ENCODE measurements at places on chromosomes 1 and 21.

GRCh38 chr1:39788426-39788757 is 273 bp downstream of the BMP8B start:
- DNase-seq: no peak

DNA sequence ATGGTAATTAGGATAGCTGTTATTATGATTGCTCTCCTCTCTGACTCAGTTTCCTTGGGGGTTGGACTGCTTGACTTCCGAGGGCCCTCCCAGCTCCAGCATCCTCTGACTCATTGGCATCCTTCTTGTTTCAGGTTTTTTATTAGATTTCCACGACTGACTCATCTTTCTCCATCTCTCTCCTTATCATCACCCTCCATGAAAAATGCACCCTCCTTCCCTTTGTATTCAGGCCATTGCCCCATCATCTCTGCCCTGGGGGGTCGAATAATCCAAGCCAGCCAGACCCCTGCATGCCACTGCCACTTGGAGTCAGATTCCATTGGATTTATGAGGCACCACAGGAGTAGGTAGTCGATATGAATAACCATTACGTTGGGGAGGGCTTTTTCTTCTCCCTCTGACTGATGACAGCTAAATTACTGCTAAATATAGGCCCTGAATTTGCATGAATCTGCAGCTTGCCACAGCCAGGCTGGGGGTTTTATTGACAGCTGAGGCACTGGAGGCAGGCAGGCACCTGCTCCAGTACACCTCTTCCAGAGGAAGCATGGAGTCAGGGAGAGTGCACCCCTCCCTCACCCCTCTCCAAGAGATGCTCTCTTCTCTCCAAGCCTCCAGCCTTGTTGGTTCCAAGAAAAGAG is 91.7 kb downstream of the C1orf94 start:
- no peak for DNase-seq

DNA sequence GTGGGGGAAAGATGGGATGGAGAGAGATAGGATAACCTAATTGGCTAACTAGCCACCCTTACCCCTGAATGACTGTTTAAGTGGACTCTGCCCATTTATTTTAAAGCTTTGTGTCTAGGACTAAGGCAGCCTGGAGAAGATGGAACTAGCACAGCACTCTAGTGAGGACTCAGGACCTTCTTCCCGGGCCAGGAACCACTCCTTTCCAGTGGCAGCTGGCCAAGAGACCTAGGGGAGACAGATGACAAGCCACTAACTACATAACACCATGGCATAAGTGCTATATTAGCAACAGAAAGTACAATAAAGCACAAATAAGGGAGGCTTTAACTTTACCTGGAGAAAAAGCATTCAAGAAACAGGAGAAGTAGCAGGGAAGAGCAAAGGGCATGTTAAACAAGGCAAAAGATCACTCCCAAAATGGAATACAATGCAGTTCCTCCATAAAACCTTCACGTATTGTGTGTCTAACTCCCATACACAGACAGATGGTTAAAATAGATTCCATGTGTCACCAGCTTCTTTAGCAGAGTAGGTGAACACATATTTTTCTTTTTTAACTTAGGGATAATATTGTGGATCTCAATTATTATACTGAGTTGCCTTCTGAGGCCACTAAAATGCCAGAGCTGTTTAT is 20.6 kb downstream of the CLCA1 start:
- DNase-seq: no peak

DNA sequence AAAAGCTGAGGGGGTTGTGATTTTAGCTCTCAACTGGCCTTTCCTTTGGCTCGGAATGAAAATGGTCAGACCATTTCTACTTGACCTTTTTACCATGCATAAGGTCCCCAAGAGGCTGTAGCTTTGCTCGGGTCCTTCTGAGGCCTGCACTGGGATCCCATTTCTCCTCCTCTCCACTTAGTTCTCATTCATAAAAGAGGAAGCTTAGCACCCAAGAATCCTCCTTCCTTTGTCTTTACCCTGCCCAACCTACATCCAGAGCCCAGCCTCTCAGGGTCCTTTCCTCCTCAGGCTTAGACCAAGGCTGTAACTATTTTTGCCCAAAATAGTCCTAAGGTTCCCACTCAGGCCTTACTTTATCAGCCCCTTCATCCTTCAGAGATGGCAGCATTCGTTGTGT is 6.0 kb upstream of the SLC27A3 start:
- DNase-seq: no peak

- no peak for DNase-seq
Observed at GRCh38 chr1:111852261-111852721, 96.6 kb downstream of the DDX20 start.

DNA sequence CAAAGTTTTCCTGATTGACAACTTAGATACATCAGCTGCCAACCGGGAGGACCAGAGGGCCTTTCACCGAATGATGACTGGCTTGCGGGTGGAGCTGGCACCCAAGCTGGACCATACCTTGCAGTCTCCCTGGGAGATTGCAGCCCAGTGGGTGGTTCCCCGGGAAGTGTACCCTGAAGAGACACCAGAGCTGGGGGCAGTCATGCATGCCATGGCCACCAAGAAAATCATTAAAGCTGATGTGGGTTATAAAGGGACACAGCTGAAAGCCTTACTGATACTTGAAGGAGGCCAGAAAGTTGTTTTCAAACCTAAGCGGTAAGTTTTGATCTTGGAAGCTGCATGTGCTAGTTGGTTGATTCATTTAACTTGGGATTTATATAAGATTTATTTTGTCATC is 18.2 kb downstream of the FAM20B start:
- DNase-seq: no peak

DNA sequence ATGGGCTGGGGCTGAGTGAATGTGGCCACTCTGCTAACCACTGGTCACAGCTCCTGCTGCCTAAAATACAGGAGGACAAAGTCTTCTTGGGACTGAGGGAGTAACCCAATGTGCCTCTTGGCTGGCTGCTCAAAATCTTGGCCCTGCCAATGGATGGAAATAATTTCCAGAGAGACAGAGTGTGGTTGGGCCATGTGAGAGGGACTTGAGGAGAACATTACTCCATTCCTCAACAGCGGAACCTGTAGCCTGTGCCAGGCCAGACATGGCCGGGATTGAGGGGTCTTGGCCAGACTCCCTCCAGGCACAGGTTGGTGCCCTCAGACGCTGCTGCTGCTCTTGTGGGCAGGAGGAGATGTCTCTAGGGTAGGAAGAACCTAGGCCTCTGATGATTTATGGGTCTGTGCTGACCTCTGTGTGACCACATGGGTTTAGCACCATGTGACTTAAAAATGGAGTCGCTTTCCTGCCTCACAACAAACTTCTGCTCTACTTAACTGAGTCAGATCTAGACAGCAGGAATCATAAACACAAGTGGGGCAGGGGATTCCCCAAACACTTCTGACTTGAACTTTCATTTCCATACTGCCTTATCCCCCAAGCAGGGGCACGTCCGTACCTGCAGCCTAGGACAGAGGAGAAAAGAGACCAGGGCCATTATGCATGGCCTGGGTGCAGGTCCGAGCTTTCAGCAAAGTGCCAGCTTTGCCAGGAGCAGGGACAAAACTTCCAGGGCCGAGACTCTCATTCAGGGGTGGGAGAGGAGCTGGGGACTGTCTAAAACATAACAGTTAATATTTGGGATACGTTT is 79.2 kb downstream of the CD34 start:
- DNase-seq: no peak

DNA sequence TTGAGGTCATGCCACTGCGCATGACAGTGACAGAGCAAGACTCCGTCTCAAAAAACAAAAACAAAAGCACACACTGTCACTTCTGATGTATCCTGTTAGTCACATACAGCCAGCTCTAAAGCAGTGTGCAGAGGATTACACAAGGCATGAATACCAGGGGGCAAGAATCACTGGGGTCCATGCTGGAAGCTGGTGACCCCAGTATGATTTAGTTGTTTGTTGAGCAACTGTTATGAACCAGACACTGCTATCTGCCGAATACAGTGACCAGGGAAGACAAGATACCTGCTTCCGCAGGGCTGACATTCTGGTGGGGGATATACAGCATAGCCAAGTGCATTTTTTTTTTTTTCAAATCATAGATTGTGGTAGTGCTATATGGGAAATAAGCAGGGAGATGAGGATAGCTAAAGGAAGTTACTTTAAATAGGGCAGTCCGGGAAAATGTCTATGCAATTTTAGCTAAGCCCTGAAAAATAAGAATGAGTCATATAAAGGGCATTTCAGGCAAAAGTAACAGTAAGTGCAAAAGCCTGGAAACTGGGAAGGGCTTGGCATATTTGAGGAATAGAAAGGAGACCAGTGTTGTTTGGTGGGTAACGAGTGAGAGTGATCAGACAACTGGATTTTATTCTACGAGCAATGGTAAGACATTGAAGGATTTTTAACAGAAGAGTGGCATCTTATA is 69.7 kb downstream of the ADSS2 start:
- no peak for DNase-seq

GRCh38 chr1:39996396-39997004 is 41.6 kb downstream of the MFSD2A start:
- DNase-seq: no peak

- DNase-seq: no peak
Observed at GRCh38 chr1:31800674-31800967, 15.2 kb downstream of the SPOCD1 start.

DNA sequence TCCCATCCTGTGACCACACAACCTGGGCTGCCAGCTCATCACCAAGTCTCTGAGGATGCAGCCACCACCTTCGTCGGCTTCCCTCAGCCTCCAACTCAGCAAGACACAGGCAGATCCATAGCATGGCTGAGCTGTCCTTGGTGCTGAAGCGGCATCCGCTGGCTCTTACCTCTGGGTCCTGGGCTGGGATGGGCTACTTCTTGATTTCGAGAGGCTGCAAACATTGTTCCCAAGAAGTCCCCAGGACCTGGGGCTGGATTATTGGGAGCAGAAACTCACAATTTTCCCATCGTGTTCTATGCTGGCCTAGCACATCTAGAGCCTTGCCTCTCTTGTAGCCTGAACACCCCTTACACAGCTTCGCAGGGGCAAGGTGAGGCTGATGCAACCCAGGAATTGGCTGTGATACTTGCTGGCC is 24.9 kb upstream of the C1QA start:
- no peak for DNase-seq

DNA sequence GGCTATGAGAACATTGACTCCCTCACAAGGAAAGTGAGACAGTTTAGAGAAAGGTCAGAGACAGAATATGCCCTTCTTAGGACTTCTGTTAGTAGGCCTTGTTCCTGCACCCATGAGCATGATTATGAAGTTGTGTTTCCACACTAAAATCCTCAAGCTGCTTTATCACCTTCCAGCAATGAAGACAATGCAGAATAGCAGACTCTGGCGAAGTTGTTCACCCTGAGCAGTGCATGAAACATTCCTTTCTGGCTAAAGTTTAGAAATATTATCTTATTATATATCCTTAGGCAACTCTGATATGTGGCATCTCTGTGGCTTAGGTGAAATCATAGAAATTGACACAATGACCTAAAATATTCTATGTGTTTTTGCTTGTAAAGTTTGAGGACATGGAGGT is 13.9 kb upstream of the OR2G2 start:
- no peak for DNase-seq

DNA sequence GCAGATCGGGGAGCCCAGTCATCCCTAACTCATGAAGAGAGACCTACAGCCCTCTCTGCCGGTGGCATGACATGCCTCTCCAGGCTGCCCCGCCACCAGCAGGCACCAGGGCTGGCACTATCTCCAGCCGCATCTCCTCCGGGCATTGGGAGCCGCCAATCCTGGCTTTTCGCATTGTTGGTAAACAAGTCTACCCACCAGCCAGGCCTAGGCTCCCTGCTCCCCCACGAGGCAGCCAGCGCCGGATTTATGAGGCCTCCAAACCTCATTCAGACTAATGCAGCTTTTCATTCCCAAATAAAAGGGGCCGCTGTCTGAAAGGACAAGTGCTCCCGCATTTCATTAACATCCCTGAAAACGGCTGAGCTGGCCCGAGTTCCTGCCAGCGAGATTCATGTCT is 3.4 kb upstream of the GRIK3 start:
- DNase-seq: no peak

GRCh38 chr1:163182330-163182949 is 20.3 kb downstream of the RGS5 start:
- no peak for DNase-seq

GRCh38 chr21:31198575-31198974 is 145.5 kb downstream of the TIAM1 start:
- no peak for DNase-seq

- no peak for DNase-seq
Observed at GRCh38 chr1:17671314-17671705, 83.8 kb upstream of the ACTL8 start.

- no peak for DNase-seq
Observed at GRCh38 chr1:96049759-96050409, 671.7 kb upstream of the PTBP2 start.

DNA sequence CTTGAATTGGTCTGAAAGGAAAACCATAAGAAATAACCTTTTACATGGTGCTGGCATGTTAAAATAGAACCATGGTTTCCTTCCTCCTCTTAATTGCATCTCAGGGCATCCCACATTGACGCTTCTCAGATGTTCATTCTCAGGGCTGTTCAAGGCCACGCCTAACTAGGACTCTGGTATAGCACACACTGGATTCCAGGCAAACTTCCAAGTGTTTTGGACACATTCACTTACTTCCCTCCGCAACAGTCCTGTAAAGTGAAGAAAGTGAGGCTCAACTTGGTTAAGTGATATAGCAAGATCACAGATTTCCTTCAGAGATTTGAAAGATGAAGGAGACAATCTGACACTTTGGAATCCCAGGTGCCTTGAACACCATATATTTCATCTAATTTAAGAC is 244.8 kb downstream of the DUSP10 start:
- DNase-seq: no peak

DNA sequence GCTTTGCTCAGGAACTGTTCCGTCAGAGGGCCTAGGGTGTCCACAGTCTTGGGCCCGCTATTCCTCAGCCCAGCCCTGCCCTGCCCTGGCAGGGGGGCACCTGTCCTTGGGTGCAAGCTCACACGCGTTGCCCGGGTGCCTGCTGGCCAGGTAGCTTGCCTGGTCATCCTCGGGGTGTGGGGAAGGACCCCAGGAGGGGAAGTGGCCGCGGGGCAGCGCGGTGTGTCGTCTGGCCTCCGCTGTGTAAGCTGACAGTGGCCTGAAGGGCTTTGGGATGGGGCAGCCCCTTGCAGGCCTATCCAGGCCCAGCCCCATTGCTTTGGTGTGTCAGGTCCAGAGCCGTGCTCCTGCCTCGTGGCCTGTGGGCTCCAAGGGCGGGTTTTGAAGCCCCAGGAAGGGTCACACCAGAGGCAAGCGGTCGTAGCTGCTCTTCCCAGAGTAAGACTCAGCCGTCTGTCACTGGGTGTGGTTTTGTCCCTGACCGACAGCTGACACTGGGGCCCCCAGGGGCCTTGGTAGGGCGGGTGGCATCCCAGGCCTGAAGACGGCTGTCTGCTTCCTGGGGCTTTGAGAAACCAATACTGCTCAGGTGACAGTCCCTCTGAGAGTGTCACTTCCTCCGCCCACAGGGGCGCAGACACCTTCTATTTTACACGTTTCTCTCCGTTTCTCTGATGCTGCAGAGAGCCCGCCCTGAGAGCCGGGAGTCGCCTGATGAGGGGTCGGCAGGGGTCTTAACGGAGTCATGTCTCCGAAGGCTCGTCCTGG is 72.1 kb downstream of the SKI start:
- DNase-seq: peak; percentile 37

DNA sequence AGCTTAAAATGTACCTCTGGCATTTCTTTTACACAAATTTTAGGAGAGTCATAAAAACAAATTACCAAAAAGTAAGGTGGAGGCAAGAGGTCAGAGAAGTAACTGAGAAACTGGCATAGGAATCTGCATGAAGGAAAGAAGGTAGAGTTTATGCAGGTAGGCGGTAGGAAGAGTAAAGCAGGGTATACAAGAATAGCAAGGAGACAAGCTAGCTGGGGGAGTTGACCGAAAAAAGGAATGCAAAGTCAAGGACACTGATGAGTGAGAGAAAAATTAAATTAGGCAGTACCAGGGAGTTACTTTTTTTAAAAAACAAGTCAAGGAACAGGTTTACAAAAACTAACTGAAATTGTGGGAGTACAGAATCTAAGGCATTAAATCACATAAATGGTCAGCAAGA is 56.0 kb downstream of the FOXJ3 start:
- DNase-seq: no peak
